ENCODE measurements at places on chromosomes 11 and 22. TPM values are rescaled to one million over a fixed set of nuclear protein-coding genes. Genes with fewer than 3 reads are reported as not detected.
A peak's percentile ranks its signal among the peaks of the same experiment; 100 is the strongest.

DNA sequence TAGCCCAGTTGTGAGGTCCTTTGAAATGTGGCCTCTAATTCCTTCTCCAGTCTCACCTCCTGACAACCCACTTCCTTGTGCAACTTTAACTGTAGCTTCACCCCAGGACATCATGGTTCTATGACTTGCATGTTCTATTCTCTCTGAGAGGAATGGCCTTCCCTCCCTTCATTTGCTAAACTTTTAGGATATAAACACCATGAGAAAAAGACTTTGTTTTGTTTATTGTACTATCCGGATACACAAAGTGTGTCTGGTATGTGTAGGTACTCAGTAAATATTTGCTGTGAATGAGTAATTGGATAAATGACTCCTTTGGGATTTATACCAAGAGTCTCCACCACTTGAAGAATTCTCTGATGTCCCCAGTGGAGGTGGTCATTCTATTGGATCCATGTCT is 547.6 kb downstream of the INSC start:
- DNase-seq, result no peak

- DNase-seq, result peak; percentile 31
Observed at GRCh38 chr11:13222285-13222684, 55.3 kb upstream of the BMAL1 start.

- peak; percentile 95 for DNase-seq
Observed at GRCh38 chr22:50507991-50508884, at the start of gene NCAPH2. Gene NCAPH2, plus strand, starts transcription at chr22:50508224. Its CDS starts 114 bp downstream, at chr22:50508338.

GRCh38 chr11:7604331-7604955 is 68.9 kb downstream of the CYB5R2 start:
- no peak for DNase-seq

DNA sequence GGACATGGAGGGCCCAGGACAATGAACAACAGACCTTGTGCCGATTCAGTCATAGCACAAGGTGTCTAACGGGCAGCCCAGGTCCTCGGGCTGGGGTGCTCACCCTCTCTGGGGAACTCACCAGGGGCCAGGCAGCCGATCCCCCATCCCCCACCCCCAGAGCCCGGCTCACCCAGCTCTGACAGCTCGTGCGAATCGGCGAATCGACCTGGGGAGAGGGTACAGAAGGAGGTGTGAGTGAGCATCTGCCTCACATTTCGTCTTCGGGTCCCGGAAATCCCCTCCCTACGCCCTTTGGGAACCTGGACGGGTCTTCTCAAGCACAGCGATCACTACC is 423 bp downstream of the PEX16 start:
- DNase-seq, result no peak

DNA sequence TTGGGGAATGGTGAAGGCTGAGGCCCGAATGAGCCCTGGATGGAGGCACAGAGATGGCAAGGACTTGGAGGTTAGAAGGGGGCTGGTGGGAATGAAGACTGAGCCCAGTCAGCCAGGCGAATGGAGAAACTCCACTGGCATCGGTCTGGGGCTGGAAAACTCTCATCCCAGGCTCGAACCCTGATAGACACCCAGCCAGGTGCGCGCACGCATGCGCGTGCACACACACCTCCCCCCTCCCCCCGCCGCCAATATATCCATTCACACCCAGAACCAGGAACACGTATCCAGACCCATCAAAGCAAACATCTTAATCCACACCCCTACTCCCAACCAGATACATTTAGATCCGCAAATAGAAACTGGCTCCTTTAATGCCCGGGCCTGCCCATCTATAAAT is 139.3 kb downstream of the CEP164 start:
- DNase-seq, result no peak

- no peak for DNase-seq
Observed at GRCh38 chr11:76339221-76339620, 41.7 kb downstream of the THAP12 start.

GRCh38 chr22:22025320-22026156 is 43.0 kb upstream of the TOP3B start:
- no peak for DNase-seq

GRCh38 chr22:28955817-28956216 is 72.4 kb downstream of the ZNRF3 start:
- DNase-seq, result no peak

DNA sequence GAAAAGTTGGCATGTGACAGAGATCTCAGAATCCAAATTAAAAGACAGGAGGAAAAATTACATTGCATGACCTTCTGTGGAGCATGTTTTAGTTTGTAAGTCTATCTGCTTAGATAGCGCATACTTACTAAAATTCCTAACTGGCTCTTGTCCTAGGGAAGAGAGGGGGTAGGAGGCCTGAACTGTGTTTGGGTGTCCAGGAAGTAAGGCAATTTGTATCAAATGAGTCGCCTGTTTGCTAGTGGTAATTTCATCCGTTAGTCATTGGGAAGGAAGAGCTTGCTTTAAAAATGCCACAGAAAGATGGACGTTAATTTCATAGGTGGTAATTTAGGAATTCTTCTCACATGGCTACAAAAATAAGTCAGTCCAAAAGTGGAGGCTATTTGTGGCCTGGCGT is 18.5 kb downstream of the GRK3 start:
- DNase-seq, result peak; percentile 67

The TMEM191B gene
- total RNA-seq, result 0.28 TPM

The RBX1 gene
- total RNA-seq, result 63.3 TPM

The PNPLA5 gene
- total RNA-seq, result 0.18 TPM

The TCF20 gene
- 20.0 TPM for total RNA-seq

The TMX2 gene
- 103 TPM for total RNA-seq

The OR4A16 gene
- total RNA-seq, result not detected

Measured in IMR-90 (cell line).